Hematopoietic multipotent progenitor cell treated with erythropoietin and hydrocortisone succinate and interleukin-3 and kit ligand, for 15 days (in vitro differentiated cells): ENCODE measurements at places on chromosomes 5 and 9.
A peak's percentile ranks its signal among the peaks of the same experiment; 100 is the strongest.

DNA sequence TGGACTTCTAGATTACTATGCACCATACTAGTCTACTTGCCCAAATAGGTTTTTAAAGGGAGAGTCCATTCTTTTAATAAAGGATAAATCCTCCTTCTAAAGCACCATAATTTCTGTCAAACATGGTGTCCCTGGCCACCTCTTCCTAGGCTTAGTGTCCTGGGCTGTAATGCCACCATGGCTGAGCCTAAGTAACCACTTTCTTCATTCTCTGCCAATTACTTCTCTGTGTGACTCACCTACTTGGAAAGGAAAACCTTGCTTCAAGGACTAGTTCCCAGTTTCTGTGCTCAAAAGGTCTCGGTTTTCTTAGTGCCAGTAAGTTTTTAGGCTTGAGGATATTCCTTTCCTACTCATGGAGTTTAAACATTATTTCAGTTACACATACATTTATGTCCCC lies 273.4 kb downstream of the DENND1A start:
- no peak for DNase-seq

- DNase-seq: no peak
Observed at GRCh38 chr9:20361656-20362570, 260.4 kb downstream of the MLLT3 start.

DNA sequence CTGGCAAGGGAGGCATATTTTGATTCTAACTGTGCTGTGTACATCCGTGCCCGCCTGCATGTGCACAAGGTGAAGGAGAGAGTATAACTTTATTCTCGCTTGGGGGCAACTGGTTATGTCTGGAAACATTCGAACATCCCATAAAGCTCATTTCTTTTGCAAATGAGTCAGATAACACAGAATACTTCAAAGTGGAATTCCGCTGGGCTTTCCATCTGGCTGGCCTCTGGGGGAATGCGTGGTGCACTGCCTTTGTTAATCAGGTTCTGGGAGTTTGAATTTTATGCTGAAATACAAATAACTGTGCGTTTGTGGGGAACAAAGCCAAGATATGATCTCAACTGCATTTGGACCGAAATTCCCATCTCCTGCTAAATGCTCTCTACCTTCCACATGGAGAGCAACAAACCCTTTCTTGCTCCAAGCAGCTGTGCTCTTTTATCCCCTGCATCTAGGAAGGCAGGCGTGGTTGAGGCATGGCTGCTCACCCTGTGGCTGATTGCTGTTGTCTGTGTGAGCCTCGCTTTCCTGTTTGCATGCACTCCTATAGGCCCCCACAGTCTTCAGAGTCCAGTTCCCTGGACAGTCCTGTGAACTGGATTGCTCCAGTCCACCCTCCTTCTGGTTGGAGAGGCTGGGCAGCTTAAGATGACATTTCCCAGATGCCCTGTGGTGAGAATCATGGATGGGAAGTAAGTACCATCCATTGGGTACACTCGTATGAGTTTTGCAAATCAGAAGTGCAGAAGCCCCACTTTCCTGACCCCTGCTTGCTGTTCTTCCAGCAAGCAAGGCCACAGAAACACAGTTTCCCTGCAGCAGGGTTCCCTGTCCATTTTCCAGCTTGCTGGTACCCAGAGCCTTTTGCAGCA lies 82.9 kb upstream of the ALDH1B1 start:
- DNase-seq: no peak

DNA sequence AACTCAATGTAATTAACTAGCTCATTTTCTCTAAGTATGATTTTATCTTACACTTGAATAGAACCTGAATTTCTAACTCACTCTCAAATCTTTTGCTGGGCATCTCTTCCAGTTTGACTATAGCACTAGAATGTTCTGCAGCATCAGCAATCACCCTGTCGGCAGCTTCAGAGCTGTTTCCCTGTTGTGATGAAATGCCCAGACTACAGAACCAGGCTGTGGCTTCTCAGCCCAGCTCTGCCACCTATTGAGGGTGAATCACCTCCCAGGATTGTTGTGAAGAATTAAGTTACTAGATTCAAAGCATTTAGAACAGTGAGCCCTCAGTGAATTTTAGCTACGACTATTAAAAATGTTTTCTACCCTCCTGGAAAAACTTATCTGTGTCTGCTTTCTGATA lies 90.4 kb upstream of the ANKRD55 start:
- DNase-seq: no peak

GRCh38 chr5:17265041-17265440 lies 47.6 kb downstream of the BASP1 start:
- DNase-seq: no peak

DNA sequence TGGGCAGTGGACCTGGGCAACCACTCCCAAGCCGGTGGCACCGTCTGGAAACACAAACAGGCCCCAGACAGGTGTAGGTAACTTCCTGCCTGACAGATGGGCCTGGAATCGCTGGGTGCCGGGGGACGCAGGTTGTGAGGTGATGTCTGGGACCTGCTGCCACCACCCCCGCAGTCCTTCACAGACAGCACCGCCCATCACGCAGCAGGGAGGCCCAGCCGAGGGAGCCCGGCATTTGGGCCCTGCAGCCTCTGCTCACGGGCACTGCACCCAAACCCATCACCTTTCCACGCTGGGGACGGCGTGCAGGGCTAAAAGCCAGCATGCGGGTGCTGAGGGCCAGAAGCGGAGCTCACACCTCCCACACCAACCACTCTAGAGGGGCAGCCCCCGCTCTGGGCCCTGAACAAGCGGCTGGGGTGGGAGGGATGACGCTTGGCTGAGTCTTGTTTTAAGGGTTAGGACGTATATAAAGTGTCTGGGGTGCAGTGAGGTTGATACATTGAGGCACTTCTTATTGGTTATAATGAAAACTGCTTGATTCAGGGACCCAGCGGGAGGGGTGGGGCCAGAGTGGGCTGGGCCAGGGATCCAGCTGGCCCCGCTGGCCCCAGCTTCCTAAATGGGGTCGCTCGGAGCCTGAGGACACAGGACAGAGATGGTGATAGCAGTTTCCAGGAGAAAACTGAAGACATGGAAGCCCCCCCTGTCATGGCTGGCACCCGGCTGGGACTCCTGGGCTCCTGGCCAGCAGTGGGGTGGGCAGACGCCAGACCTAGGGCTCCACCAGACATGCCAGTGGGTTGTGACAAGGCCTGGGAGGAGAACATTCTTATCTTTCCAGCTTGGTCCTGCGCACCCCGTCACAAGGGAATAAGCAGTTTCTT lies 11.3 kb downstream of the MYMK start:
- DNase-seq: peak; percentile 40

DNA sequence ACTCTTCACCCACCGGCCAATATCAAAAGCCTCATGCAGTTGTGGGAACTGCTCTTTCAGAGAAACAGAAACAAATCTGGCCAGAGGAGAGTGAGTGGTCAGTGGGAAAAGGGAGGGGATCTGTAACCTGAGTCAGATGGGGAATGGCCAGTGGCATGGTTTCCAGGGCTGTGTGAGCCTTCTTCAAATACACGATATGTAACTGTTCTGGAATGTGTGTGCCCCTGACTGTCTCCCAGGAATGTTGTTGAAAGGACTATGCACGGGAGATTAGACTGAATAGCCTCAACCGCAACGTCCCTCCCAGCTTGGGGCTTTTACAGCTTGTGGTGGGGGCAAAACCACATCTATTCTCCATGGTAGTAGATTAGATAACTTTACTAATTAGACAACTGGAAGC lies 60.8 kb downstream of the SH3TC2 start:
- no peak for DNase-seq
